ENCODE measurements at places on chromosomes 1 and 21.

GRCh38 chr1:119766374-119766794 is 2.3 kb downstream of the HMGCS2 start:
- no peak for DNase-seq

GRCh38 chr1:77544845-77545244 is 137.6 kb downstream of the ZZZ3 start:
- DNase-seq: no peak

DNA sequence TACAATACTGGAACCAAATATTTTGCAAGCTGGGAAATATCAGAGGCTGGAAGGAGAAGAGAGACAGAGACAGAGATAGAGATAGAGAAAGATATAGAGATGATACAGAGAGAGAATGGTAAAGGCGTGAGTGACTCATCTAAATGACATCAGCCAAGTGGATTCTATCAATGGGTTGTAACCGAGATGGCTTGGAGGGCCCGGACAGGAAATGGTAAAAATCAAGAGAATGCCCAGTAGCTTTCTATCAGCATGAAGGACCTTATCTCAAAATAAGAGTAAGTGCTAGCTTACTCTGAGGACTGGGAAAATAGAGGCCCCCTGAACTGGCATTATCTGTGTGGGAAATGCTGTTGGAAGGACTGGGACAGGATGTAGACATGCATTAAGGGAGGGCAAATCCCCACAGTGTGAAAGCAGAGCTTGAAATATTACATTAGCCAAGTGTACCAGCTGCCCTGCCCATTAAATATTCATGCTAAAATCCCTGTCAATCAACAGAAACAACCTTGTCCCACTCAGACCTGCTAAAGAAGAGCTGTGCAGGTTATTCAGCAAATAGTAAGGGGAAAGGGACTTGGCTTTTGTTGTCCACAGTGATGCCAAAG is 76.6 kb upstream of the ZNF644 start:
- DNase-seq: peak; percentile 60

- peak; percentile 69 for DNase-seq
Measured at GRCh38 chr1:200184196-200184595, 156.7 kb downstream of the NR5A2 start.

- no peak for DNase-seq
Measured at GRCh38 chr1:9798236-9799130, 25.3 kb downstream of the CLSTN1 start.

GRCh38 chr1:212630158-212630900 is 21.8 kb downstream of the ATF3 start:
- peak; percentile 66 for DNase-seq

GRCh38 chr1:114207635-114208034 is 54.0 kb upstream of the SYT6 start:
- DNase-seq: no peak

- no peak for DNase-seq
Measured at GRCh38 chr1:175935566-175936115, 192.2 kb upstream of the TNR start.

- DNase-seq: no peak
Measured at GRCh38 chr1:78721136-78721535, 71.5 kb downstream of the IFI44 start.

DNA sequence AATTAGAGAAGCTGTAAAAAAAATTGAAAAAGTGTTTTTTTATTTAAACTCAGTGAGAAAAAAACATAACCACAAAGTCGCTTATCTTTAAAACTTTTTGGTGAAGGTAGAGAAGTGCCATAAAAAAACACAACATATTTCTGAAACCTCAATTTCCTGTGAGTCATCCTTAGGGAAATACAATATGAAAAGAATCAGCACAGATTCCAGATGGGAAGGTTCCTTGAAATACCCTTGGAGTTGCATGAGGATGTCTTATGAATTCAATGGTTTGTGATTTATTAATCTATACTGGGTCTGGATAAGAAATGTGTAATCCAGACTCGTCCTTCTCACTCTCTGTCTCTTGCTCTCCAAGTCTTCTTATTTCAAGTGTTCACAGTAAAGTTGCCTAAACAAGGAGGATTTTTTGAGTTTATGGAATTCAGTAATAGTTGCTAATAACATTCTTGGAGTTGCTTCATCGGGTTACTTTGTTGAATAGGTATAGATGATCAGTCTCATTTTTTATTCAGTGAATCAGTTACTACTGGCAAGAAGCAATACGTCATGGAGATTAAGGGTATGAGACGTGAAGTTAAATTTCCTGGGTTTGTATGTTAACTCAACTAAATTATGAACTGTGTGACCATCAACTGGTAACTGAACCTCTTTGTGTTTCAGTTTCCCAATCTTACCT is 191.4 kb downstream of the KCNK2 start:
- peak; percentile 82 for DNase-seq

DNA sequence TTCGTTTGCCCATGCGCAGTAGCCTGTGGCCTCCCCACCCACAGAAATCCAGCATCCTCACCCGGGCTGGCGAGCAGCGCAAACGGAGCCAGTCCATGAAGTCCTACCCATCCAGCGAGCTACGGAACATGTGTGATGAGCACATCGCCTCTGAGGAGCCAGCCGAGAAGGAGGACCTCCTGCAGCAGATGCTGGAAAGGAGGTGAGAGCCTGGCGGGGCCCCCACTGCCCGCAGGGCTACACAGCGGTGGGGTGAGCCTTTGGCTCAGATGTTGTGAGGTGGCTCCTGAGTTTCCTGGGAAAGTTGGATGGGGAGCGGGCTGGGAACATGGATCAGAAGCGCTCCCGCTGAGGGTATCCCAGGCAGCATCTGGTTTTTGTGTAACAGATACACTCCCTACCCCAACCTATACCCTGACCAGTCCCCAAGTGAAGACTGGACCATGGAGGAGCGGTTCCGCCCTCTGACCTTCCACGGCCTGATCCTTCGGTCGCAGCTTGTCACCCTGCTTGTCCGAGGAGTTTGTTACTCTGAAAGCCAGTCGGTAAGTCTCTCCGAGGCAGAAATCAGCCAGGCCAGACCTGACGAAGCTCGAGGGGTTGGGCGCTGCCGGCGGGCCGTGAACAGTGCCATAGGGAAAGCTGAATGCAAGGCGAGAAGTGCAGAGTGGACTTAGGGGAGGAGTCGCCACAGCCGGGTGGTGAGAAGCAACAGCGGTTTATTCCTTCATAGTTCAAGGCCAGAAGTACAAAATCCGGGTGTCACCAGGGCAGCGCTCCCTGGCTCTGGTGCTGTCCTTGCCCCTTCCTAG is 10.4 kb downstream of the NPPA start:
- no peak for DNase-seq

GRCh38 chr1:162373541-162374260 is 3.0 kb downstream of the SPATA46 start:
- no peak for DNase-seq

GRCh38 chr1:14332158-14332557 is 266.3 kb upstream of the KAZN start:
- DNase-seq: no peak

DNA sequence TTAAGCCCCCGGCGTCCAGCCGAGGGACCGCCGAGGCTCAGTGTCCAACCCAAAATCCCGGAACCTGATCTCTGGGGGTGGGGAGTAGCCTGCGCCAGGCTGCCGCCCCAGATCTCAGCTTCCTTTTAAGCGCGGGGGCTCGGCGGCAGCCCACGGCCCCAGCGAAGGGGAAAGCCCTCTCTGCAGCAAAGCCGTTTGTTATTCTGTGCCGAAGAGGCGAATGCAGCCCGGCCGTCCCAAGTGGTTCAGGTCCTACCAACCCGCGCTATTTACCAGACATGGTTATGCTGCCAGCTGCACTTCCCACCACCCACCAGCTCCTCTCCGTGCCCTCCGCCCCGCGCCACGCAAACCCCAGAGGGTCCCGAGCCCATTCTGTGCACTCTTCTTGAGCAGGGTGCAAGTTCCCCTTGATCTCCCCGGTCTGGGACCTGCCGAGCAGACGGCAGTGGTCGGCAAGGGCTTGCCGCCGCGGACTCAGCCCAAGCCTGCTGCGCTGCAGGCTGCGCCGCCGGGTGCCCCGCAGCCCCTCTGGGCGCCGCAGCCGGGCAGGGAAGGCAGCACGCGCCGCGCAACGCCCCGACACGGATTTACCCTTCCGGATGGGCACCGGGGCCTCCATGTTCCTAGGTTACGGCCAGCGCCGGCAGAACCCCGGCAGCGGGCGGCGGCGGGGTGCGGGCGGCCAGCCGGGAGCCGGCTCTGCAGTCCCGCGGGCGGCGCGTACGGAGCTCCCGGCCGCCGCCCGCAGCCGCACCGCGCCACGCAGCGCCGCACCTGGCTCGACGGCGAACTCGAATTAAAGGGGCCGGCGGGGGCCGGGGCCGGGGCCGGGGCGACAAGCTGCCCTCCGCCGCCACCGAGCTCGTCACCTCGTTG is 738 bp upstream of the KCNA2 start:
- no peak for DNase-seq

- DNase-seq: no peak
Measured at GRCh38 chr1:227323171-227323966, 5.1 kb upstream of the CDC42BPA start.

GRCh38 chr1:5878971-5879370 is 113.3 kb downstream of the NPHP4 start:
- no peak for DNase-seq

GRCh38 chr1:24501371-24502064 is 1.1 kb upstream of the RCAN3 start:
- no peak for DNase-seq

- DNase-seq: no peak
Measured at GRCh38 chr1:18944810-18945209, 11.7 kb downstream of the IFFO2 start.

GRCh38 chr1:52022133-52022532 is 11.5 kb downstream of the KTI12 start:
- DNase-seq: no peak

DNA sequence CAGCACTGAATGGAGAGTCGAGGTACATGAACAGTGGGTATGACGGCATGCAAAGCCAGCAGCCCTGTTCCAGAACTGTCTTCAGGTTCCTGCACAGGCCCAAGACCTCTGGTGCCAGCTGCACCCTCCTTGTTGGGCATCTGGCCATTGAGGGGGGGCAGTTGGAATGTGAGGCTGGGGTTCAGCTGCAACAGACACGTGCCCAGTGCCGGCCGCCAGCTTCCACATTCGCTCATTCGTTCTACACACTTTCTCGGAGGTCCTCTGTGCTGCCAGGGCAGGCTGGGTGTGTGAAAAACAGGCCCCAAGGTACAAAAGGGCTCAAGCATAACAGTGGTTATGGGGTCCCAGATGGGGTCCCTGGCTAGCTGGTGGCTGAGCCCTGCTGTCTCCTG is 37.9 kb upstream of the SLC19A1 start:
- no peak for DNase-seq

GRCh38 chr1:105793536-105794146 is 1262.8 kb upstream of the PRMT6 start:
- peak; percentile 3 for DNase-seq

DNA sequence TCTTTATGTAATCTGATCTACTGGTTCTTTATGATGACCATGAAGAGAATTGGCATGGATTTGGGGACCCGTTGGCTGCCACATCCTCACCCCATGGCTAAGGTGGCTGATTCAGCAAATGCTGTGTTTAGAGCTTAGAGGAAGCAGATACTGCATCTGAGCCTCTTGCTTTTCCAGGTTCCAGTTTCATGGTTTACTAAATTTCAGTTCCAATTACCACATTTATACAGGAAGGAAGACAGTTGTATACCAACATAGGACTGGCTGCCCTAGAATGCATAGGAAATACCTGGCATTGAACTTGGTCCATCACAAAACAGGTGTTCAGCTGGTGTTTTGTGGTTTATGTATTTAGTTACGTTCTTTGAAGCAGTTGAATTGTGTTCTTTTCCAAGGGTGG is 107.1 kb downstream of the ST3GAL3 start:
- no peak for DNase-seq

GRCh38 chr1:56064705-56065104 is 514.7 kb downstream of the PLPP3 start:
- peak; percentile 59 for DNase-seq

DNA sequence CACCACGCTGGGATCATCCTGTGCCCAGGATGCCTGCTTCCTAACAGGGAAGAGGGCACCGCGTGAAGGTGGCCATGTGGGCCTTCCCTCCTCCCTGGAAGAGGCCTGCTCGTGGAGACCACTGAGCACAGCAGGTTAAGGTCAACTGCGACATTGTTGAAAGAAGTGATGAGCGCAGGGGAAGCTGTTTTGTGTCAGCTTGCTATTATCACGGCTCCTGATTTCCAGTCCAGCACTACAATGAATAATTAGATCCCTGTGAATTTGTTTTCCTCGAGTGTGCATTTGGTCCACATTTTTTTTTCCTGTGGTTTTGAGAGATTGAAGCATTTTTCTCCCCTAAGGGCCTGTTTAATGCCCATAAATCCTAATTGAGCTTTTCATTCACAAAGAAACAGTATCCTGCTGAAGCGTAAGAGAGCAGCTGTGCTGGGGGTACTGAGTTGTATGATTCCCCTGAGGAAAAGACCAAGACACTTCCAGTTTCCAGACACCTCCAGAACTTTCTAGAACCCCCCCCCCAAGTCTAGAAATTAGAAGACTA is 204.9 kb downstream of the KCNJ6 start:
- DNase-seq: peak; percentile 16

GRCh38 chr21:42320791-42321190 is 5.6 kb upstream of the TFF3 start:
- DNase-seq: no peak

GRCh38 chr1:217524787-217525520 is 105.9 kb downstream of the GPATCH2 start:
- DNase-seq: no peak

GRCh38 chr1:175157200-175157599 is 35.4 kb downstream of the KIAA0040 start:
- no peak for DNase-seq

- no peak for DNase-seq
Measured at GRCh38 chr21:36741506-36741905, 42.6 kb downstream of the SIM2 start.

DNA sequence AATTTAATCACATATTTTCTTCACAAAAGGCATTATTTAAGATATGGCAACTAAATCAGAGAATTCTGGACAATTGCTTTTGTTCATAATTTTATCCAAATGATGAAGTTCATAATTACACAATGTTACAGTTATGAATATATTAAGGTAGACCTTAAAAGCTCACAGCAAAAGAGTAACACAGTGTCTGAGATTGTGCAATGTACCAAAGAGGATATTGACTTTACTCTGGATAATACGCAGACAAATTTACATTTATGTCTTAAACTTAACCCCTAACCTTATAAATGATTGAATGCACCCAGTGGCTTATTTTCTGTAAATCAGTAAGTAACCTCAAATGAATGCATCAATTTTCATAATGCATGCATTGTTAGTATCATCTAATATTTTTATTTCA is 216.2 kb upstream of the SAMSN1 start:
- no peak for DNase-seq

- no peak for DNase-seq
Measured at GRCh38 chr1:178495158-178495557, 1.6 kb downstream of the CLEC20A start.

DNA sequence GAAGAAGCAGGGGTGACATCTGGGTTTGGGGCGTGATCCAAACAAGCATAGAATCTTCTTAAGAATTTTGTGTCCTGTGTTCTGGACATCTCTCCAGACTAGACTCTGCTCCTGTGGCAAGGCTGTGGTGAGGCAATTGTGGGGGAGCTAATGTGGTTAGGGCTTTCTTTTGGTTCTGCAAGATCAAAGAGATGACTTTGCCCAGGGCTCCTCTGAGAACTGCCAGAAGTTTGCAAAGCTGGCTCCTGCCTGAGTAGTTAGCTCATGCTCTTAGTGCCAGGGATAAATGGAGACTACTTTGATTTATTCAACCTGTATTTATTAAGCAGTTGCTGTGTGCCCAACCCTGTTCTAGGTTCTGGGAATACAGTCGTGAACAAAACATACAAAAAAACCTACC is 34.0 kb upstream of the CRNN start:
- DNase-seq: no peak

- DNase-seq: no peak
Measured at GRCh38 chr1:114234408-114235124, 80.9 kb upstream of the SYT6 start.
